Fibroblast of villous mesenchyme (primary cell): ENCODE measurements at places on chromosomes 4 and X. TPM values are rescaled to one million over a fixed set of nuclear protein-coding genes. Genes with fewer than 3 reads are reported as not detected.

DNA sequence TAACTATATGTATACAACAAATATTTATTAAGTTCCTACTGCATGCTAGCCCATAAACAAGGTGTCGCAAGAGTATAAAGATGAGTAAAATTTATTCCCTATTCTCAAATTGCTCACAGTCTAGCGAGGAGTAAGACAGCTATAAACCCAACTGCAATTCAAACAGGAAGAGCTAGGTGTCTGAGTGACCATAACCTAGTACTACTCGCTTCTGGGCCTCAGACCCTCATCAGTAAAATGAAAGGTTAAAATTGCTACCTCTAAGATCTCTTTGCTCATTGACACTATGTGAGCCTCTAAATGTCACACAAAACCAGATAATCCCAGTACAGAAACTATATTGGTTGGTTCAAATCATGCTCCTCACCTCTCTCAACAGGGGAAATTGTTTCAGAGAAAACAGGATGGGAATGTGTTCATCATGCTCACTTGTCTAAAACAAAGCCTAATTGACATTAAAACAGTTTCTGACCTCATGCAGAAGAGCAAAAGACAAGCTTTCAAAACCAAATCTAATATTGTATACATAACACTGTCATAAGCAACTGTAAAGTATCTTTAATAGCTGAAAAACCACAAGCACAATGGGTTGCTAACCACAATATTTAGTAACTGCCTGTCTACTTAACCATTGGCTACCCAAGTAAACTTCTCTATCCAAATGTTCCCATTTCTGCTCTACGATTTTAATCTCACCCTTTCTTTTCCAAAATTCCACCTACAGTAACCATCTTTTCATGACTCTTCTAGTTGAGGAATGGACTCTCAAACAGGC is 264.6 kb upstream of the FMR1 start:
- DNase-seq: no peak

GRCh38 chr4:147968641-147969040 is 236.8 kb downstream of the ARHGAP10 start:
- peak; percentile 59 for DNase-seq

- DNase-seq: no peak
Observed at GRCh38 chr4:7396186-7396910, 38.4 kb downstream of the PSAPL1 start.

GRCh38 chr4:42397635-42398170 is 415 bp downstream of the SHISA3 start:
- DNase-seq: peak; percentile 4

DNA sequence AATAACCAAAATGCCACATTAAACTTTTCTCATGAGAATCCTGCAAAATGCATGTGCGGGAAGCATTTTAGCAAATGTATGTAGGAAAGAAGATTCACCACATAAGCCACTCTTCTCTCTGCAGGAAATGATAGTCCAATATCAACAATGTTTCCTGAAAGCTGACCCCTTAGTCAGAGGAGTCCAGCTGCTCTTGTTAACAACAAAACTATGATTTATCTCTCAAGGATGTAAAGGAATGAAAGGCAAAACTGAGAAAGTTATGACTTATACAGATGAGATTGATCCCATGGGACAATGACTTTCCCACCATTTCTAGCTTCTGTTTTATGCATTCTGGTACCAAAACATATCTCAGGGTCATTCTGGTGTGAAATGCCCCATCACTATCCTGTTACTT is 125.0 kb upstream of the EDNRA start:
- peak; percentile 86 for DNase-seq

The MCF2 gene
- under 0.01 TPM in 2 replicates for total RNA-seq

DNA sequence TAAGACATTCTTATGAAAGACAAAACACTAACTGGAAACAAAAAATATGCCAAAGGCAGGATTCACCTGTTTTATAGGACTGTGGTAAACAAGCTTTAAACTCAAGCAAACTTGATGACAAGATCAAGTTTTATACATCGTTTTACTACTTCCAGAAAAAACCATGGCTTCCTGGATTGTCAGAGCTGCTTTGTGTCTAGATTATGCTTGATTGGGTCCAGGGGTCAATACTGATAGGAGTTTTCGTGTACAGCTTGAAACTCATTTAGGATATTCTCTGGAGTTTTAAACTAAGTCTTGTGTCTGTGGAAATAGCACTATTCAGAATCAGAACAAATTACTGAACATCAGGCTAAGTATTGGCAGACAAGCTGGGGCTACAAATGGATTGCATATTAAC is 13.0 kb downstream of the HCCS start:
- DNase-seq: no peak

The CT47B1 gene
- not detected in 2 replicates for total RNA-seq
